Left renal pelvis (tissue), 4 donors: ENCODE measurements at places on chromosomes 5 and 9. TPM values are rescaled to one million over a fixed set of nuclear protein-coding genes. Genes with fewer than 3 reads are reported as not detected.

DNA sequence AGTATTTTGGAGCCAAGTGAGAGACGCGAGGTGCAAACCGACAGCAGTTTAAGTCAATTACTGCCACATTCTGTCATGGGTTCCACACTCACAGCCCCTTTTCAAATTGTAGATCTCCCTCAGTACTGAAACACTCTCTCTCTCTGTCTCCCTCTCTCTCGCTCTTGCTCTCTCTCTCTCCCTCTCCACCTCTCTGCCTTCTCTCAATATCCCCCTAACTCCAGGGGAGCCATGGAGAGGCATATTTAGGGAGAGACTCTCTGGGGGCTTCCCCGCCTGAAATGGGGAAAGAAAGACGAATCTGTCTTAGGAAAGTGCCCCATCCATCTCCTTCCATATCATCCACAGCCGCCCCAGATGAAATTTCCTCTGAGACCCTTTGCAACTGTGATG, 1.6 kb downstream of the BRINP1 start:
- no peak for DNase-seq

DNA sequence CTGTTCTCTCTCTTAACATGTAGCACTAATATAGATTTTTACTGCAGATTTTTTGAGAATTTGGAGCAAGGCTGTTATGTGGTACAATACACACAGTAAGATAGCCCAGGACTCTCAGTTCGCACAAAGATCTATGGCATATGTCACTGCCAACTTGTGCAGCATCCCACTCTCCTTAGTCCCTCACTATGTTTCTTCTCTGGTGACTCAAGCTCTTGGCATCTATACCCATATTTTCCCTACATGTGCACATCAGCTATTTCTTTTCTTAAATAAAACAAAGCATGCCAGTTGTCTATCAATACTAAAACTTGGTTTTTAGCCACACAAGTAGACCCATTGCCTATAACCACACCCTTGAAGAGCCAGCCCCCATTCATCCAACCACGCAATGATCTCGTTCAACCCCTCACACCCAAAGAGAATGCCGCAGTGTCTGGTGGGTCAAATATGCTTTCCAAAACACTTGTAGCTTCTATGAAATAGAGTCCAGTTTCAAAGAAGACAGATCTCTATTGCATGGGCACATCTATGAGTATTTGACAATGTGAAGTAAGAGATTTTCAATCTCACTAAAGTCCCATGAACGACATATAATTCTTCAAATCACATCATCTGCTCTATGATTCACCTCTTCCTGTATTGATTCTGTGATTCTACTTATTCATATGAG, 18.2 kb upstream of the IL7R start:
- DNase-seq: no peak

DNA sequence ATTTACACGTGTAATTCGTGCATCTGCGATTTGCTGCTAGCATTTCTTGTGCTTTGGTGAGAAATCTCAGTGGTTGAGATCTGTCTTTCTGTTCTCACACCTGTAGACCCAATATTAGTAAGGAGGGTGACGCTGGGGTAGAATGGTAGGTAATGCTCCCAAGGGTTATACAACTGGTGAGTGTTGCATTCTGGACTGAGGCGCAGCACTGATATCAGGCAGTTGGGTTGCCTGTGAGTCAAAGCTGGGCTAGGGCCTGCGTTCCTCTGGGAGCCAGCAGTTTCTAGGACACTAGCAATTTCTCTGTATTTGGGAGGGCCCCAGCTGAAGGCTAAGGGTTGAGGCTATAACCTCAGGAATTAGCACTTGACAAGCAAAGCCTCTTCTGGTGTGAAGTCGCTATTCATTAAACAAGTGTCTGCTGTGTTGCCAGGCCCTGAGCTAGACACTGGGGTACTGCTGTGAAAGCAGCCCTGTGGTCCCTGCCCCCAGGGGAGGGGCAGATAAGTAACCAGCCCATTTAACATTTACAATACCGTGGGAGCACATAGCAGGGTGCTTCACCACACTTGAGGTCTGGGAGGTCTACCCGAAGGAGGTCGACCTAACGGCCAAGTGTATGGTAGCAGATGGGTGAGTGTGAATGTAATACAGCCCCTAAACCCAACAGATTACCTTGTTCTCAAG, 28.7 kb downstream of the LARP1 start:
- no peak for DNase-seq

DNA sequence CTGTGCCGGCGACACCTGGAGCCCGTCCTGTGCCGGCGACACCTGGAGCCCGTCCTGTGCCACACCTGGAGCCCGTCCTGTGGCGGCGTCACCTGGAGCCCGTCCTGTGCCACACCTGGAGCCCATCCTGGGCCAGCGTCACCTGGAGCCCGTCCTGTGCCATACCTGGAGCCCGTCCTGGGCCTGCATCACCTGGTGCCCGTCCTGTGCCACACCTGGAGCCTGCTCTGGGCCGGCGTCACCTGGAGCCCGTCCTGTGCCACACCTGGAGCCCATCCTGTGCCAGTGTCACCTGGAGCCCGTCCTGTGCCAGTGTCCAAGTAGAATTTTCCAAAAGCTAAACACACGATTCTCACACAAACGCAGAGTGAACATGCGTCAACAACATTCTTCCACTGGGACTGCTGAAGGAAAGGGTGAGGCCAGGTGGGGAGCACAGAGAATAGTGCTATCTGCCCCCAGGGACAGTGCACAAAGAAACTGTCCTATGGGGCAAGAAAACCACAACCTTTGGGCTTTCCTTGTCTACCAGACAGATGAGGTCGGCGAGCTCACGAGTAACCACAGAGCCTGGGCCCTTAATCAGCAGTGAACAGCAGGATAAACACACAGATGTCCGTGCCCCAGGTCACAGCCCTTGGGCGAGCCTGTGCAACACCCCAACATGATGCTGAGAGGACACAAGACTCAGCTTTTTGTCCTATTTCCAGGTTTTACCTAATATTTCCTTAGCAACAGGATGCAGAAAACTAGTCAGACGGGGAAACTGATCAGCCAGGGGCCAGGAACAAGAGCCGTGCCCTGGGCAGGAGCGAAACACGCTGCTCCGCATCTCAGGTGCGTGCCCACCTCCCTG, 7.9 kb downstream of the QSOX2 start:
- no peak for DNase-seq

- no peak for DNase-seq
These were observed 403.9 kb downstream of the ZNF608 start for GRCh38 chr5:124342584-124342983.

DNA sequence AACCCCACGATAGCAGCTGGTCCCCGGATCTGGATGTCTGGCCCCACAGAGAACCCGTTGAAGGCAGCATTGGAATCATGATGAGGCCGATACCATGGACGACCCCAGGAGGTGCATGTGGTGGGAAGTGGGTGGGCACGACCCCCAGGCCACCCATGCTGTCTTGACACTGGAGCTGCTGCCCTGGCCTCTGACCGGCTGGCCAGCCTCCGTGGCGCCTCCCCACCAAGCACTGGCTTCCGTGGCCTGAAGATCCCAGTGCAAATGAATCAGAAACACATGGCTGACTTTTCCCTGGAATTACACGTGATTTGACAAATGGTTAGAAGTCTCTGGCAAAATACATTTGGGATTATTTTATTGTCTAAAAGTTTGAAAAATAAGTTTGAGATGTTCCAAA, 259.0 kb upstream of the IRX1 start:
- no peak for DNase-seq

DNA sequence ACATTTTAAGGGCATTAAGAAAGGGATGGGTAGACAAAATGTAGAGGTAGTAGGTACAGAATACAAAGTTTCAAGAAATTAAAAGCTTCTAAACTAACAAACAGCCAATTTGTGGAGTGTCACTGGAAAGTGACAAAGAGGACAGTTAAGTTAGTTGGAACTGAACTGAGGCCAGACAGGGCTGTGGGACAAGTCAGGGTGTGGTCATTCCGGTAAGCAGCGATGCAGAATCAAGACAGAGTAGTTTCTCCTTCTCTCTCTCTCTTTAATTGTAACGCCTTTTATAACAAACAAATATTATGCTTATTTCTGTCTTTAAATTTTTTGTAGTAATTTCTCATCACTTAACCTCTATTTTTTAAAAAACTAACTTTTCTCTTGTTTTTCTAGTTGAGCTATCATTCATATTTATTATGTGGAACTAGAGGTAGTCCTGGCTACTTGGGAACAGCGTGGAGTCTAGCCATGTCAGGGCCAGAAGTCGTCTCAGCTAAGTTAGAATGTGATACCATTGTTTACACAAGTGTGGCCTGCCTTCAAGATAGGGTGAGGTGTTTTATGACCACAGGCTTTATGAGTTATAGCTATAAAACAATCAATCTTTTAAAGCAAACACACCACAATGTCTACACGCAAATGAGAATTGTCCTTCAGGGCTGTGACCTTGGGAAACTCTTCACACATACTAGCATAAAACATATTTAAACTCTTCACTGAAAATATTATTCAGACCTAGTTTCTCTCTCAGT, 115.3 kb upstream of the CDKN2B start:
- no peak for DNase-seq

DNA sequence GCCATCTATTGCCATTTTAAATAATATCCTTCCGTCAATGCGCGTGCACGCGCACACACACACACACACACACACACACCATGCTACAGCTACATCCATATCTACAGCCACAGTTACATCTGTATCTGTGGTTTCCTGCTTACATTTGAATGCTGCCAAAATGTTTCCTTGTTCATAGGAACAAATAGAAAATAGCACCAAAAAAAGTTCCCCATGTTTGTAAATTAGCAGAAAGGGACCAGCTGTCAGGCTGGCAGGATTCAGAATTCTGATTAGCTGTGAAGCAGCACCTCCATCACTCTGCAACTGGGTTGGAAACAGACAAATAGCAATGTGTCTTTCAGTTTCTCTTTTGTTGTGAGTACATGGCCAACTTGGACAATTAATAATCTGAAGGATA, 601.5 kb downstream of the IRX1 start:
- no peak for DNase-seq

- DNase-seq: no peak
These were observed 436.7 kb downstream of the CTNND2 start for GRCh38 chr5:11467588-11467987.

DNA sequence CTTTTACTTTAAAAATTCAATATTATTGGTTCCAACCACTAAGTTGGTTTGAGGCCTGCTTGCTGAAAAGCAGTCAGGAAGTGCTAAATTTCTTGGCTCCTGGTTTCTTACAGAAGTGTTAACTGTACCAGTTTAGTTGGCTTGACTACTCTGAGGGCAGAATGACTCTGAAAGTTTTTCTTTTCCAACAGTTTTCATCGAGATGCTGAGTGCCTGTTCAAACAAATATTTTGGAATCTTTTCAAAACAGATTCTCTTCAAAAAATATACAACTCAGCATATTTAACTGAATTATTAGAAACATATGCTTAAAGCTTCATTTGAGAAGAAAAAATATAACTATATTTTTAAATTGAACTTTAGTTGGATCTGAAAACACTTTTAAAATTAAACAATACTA, 37.0 kb downstream of the SLC38A9 start:
- no peak for DNase-seq

GRCh38 chr5:139707445-139708003, 59.4 kb downstream of the CXXC5 start:
- no peak for DNase-seq

GRCh38 chr5:119309326-119309725, 46.5 kb upstream of the TNFAIP8 start:
- DNase-seq: no peak

DNA sequence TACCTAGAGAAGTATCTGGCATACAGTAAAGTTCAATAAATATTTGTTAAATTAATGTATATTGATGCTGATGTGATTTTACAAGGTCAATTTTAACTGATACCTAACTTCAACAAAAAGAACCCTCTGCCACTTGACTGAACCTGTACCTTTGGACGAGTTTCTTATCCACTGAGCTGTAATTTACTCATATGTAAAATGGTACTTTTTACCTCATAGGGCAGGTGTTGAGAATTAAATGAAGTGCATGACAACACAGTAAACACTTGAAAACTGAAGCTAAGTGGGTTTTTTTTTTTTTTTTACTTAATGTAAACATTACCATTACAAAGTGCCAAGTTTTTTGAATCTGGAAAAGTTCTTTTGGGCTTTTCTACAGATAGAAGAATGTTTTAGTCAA, 15.4 kb downstream of the NIPSNAP3B start:
- DNase-seq: no peak

DNA sequence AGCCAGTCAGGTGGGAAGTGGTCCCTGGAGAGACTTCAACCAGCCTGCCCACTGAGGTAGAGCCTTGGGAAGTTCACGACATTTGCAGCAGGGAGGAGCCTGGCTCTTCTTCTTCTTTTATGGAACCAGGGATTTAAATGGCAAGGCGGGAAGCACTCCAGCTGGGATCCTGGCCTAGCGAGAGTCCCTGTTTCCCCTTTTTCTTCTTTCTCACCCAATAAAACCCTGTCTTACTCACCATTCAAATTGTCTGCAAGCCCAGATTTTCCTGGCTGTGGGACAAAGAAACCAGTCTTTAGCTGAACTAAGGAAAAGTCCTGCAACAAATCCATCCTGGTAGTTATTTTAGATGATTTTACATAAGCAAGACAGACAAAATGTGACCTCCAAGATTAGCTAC, 503.7 kb downstream of the CDH10 start:
- no peak for DNase-seq

DNA sequence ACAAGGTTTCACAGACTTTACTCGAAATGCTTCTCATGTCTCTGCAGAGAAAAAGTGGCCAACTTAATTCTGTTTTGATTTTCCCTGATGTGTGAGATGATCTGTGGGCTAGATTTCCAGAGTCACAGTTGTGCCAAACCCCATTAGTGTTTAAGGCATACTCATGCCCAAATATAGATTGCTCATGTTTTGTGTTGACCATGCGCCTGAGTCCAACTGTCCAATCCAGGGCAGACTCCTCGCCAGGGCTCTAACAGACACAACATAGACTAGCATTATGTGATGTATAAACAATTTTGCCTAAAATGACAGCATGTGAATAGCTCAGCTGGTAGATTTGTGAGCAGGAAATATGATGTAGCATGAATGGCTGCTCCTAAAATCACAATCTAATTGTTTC, 128.1 kb downstream of the PRDM6 start:
- DNase-seq: no peak

DNA sequence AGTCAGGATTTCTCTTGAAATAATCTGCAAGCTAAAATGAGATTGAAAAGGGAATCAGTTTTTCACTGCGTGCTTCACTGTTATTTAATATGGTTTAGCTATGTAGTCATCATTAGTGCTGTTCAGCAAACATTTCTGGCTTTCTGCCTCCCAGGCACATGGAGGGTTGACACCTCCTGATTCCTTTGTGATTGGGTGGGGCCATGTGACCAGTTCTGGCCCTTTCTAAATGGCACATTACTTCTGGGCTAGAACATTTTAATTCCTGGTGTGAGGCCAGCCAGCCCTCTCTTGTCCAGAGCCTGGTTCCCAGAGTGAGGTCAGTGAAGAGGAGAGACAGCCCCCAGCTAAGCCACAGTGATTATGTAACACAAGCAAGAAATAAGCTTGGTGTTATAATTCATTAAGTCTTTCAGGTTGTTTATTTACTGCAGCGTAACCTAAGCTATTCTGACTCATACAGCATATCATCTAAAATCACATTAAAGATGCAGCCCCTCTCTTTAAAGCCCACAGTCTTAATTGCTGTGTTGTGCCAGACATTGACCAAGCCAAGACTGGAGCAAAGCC, 17.4 kb upstream of the ARSI start:
- DNase-seq: no peak

Gene SPINK13
- polyA plus RNA-seq: 0.40 TPM

Gene BRD9
- 45.3 TPM for polyA plus RNA-seq

Gene NR2F1-AS1
- polyA plus RNA-seq: 67.3 TPM

Gene TERT
- 0.05 TPM for polyA plus RNA-seq

Gene TIMD4
- polyA plus RNA-seq: 0.38 TPM

Gene TMEM215
- 0.34 TPM for polyA plus RNA-seq

Gene RAI14
- polyA plus RNA-seq: 81.2 TPM

Gene SUSD3
- 9.7 TPM for polyA plus RNA-seq

Gene NIPBL
- 57.9 TPM for polyA plus RNA-seq

Gene FBXL7
- polyA plus RNA-seq: 79.3 TPM

Gene PAPPA
- 4.2 TPM for polyA plus RNA-seq

Gene FBXL17
- polyA plus RNA-seq: 35.3 TPM

Gene PCA3
- polyA plus RNA-seq: 0.19 TPM
